Esophagus squamous epithelium (tissue), 5 donors: ENCODE measurements at places on chromosomes 12 and 14.

DNA sequence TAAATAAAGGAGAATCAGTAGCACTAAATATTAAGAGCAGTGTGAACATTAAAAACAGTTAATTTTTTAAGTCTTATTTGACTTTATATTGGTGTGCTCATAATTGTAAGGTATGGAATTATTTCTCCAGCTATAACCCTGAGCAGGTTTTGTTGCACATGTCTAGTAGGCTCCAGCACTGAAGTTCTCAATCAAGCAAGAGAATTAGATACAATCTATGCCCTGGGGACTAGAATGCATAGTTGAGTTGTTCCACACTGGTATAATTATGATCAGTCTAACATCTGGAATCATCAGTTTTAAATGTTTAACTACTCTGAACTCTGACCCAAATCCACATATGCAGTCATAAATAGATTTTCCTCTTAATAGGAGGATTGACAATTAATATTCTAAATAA is 257.8 kb upstream of the ARHGAP5 start:
- DNase-seq: no peak

DNA sequence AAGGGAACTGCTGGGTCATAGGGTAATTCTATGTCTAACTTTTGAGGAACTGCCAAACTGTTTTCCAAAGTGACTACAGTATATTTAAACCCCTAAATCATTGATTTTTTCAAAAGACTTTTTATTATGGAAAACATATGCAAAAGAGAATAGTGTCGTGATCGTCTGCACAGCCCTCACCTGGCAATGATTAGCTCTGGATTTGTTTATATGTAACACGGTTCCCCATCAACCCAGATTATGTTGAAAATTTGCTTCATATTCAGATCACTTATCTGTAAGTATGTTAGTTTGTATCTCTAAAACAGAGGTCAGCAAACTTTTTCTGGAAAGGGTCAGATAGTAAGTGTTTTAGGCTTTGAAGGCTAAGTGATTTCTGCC is 52.7 kb downstream of the CCDC92 start:
- no peak for DNase-seq

DNA sequence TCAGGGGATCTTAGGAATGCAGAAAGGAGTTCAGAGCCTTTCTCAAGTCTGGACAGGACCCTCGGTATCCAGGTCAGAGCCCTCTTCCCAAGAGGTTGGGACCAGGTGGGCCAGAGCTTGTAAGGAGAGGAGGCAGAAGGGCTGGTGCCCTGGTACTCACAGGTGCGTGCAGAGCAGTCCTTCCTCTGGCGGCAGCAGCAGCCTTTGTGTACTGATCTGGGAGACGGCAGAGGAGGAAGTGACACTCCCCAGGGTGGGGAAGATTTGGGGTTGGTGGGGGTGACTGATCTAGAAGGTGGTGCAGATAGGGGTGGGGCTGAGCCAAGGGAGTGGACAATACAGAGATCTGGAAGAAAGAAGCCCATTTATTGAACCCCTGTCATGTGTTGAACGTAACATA is at the start of gene ITGB7:
TSS of gene ITGB7 (minus strand) at position 210 of the 400 bp plus-strand sequence. CDS start 6,808 bp downstream, outside the sequence.
- DNase-seq: no peak

DNA sequence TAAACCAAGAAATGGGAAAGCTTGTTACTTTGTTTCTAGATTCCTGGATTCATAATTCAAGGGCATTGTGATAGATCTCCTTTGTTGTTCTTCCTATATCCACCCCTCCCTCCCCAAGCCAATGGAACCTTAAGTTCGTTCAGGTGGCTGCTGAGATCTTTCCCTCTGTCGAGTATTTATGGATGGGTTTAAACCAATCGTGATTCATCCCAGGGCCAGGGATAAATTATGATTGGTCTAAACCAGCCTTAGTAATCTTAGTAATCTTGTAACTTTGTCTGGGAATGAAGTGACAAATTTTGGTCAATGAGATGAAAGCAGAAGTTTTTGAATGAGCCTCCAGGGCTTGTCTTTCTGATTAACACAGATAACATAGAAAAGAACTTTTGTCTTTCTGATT is 56.1 kb upstream of the PCED1B start:
- DNase-seq: no peak

- DNase-seq: no peak
These were observed 472.3 kb upstream of the SOX5 start for GRCh38 chr12:24421759-24422158.

- no peak for DNase-seq
These were observed 32.0 kb upstream of the CIPC start for GRCh38 chr14:77065851-77066577.

DNA sequence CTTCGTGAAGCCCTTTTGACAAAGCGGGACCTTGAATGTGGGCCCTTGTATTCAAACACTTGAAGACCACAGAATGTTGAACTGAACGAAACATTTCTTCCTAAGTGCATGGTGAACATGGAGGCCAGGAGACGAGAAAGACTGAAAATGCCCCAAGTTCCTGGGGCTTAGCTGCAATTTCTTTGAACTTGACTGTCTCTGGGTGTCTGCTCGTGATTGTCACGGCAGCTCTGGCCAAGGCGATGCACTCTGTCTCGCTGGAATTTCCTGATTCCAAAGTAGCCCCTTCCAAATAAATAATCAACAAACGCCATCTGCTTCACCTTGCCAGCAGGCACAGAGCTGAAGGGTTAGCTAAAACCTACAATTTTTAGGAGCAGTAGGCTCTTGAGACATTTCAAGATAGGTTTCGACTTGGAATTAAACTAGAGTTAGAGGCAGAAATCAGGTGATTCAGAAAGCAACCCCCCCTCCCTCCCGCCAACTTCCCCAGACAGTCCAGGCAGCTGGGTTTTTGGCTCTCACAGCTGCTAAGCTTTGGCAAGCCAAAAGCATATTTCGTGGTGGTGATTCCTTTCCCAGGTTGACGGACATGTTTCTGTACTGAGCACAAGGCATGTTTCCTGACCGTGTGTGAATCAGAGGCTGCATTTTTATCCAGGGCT is 13.5 kb upstream of the IRF2BPL start:
- no peak for DNase-seq

GRCh38 chr14:77416836-77417235 is 6.5 kb downstream of the NOXRED1 start:
- no peak for DNase-seq
